Gastroesophageal sphincter (tissue), 4 donors: ENCODE measurements at places on chromosomes 1 and 21. TPM values are rescaled to one million over a fixed set of nuclear protein-coding genes. Genes with fewer than 3 reads are reported as not detected.
A peak's percentile ranks its signal among the peaks of the same experiment; 100 is the strongest.

The EPHA8 gene
- 0.13 TPM for total RNA-seq

The RGL1 gene
- total RNA-seq = 41.6 TPM

The ELOA gene
- 41.8 TPM for total RNA-seq

The CENPF gene
- 0.67 TPM for total RNA-seq

The SV2A gene
- total RNA-seq = 6.3 TPM

DNA sequence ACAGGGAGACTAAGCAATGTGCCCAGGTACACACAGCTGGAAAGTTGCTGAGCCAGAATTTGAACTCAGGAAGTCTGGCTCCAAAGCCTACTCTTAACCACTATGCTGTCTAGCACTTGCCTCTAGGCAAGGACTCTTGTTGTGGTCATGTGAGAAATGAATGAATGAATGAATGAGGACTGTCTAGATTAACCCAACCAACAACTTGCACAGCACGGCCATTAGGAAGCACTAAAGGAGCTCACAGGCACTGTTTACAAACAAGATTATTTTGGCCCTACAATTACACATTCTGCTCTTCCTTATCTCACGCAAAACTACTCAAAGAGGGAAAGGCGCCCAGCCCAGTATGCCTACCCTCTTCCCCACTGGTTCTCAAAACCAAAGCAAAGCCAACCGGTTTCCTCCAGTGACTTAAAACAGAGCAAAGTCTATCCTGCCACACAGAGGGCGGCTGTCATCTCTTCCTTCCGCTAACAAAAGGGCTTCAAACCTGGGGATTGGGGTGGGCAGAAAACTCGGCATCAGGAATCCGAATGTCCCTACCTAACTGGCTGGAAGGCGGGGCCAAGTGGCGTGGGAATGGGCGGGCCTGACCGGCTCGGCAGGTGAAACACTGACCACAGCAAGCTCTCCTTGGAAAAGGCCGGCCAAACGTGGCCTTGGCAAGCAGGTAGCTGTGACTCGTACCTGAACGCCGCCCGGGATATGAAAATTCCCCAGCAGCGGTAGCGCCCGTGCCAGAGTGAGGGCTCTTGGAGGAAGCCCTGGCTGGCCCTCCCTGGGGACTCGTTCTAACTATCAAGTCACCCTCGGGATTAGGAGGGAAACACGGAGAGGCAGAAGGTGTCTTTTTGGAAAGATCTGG lies 948 bp downstream of the STK40 start:
- H3K27me3 ChIP-seq = no peaks in the 10 kb centered on the region
- H3K4me3 ChIP-seq = peak overlapping the region; percentile 77
- peaks cover 86% of the 10 kb centered on the region for H3K4me1 ChIP-seq
- no peaks in the 10 kb centered on the region for H3K36me3 ChIP-seq
- no peak for ATAC-seq

- H3K4me3 ChIP-seq = no peak overlapping the region
- H3K27ac ChIP-seq = no peak overlapping the region
- peaks cover 35% of the 10 kb centered on the region for H3K27me3 ChIP-seq
- H3K36me3 ChIP-seq = no peaks in the 10 kb centered on the region
- H3K4me1 ChIP-seq = no peaks in the 10 kb centered on the region
Observed at GRCh38 chr1:6507461-6507911, 16.0 kb upstream of the PLEKHG5 start.

DNA sequence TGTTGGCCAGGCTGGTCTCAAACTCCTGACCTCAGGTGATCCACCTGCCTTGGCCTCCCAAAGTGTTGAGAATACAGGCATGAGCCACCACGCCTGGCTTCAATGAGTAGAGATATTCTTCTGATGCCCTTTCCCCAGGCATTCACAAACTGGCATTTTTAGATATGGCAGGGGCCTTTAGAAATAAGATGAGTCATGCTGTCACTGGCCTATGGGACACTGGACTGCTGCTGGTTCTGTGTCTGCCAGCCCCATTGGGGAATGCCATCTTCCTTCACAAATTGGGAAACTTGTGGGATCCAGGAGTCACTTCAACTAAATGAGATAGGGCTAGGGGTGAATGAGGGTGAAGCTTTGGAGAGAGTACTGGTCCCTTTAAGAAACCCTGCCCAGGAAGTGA lies 16.0 kb downstream of the KLHDC8A start:
- H3K4me3 ChIP-seq = no peak overlapping the region
- no peak for ATAC-seq

DNA sequence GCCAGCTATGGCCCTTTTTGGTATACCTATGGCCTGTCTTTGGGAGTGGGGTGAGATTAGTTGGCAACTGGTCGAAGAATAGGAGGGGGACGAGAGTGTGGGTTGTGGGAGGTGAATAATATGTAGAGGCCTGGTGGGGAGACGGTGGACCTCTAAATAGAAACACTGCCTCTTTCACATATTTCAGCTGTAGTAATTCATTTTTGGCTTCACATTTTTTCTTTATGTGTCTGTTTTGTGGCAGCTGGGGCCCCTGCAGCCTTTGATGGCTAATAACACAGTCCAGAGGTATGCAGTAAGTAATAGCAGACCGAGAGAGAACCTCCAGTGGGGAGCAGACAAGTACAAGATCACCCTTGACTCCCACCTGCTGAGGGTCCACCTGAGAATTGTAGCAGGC lies 75.9 kb downstream of the HLX start:
- ATAC-seq = no peak
- no peaks in the 10 kb centered on the region for H3K36me3 ChIP-seq
- H3K27me3 ChIP-seq = no peaks in the 10 kb centered on the region
- no peaks in the 10 kb centered on the region for H3K4me1 ChIP-seq

- no peak overlapping the region for H3K27ac ChIP-seq
- H3K4me1 ChIP-seq = no peaks in the 10 kb centered on the region
- no peak overlapping the region for H3K4me3 ChIP-seq
Observed at GRCh38 chr1:96384611-96385010, 337.0 kb upstream of the PTBP2 start.

DNA sequence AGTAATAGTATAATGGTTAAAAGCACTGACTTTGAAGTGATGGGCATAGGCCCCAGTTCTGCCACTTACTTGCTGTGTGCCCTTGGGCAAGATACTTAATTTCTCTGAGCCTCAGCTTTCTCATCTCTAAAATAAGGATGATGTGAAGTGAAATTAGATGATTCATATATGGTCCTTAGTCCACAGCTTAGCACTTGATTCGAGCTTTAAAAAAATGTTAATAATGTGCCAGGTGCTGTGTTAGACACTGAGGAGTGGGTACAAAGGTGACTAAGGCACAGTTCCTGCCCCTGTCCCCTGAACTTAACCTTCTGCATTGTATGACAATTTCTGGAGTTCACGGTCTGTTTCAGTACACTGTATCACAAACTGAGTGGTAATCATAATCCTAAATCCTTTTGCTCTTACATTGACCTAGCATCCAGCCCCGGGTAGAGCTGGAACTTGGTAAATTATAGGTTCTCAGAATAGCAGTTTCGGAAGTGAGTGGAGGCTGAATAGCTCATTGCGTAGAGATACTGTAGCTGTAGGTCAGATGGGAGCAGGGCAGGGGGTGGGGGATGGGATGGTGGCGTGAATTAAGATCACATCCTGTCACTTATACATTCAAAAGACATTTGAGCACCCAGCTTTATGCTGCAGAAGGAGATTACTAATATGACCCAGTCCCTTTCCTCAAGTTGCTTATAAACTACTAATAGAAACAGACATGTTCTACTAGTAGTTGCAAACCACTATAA lies 1.5 kb downstream of the ZNF691 start:
- no peak overlapping the region for H3K4me3 ChIP-seq
- H3K36me3 ChIP-seq = no peaks in the 10 kb centered on the region
- no peak overlapping the region for H3K27ac ChIP-seq
- no peaks in the 10 kb centered on the region for H3K4me1 ChIP-seq
- H3K27me3 ChIP-seq = no peaks in the 10 kb centered on the region

DNA sequence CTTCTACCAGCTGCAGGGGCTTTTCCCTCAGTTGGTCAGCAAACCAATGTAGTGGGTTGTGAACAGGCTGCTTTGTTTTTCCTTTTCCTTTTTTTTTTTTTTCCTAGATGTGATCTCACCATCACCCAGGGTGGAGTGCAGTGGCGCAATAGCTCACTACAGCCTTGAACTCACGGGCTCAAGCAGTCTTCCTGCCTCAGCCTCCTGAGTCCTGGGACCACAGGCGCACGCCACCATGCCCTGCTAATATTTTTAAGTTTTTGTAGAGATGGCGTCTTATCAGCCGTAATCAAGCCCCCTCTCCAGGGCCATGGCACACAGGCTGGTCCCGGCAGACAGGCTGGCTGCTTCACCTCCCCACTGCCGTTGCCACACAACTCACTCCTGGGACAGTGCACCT lies 3.4 kb upstream of the TRIM11 start:
- peaks cover 5% of the 10 kb centered on the region for H3K4me1 ChIP-seq
- no peak for ATAC-seq
- H3K27me3 ChIP-seq = peaks cover 8% of the 10 kb centered on the region
- H3K36me3 ChIP-seq = peaks cover 19% of the 10 kb centered on the region
- no peak overlapping the region for H3K4me3 ChIP-seq

DNA sequence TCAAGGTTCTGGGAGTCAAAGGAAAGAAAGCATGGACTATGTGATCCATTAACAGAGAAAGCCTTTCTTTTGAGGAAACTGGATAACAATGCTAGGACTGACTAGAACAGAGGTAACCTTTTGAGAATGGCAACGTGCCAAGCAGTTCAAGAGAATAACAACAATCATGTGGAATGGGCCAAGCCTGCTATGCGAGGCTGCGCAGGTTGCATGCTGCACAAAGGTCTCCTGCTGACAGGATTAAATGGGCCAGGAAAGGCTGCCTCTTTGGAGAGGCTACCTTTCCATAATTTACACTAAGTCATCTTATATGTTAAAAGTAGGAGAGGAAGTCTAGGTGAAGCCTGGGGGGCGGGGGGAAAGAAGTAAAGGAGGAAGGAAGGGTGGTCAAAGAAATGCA lies 5.8 kb downstream of the PCNX2 start:
- H3K27ac ChIP-seq = no peak overlapping the region
- H3K36me3 ChIP-seq = no peaks in the 10 kb centered on the region
- ATAC-seq = no peak
- no peaks in the 10 kb centered on the region for H3K4me1 ChIP-seq
